ENCODE measurements at places on chromosomes 4 and X. TPM values are rescaled to one million over a fixed set of nuclear protein-coding genes. Genes with fewer than 3 reads are reported as not detected.

Gene SCD5
- total RNA-seq: 1.6 TPM

Gene PCSK1N
- 1.9 TPM for total RNA-seq

Gene CPEB2
- 14.5 TPM for total RNA-seq

Gene OPRPN
- not detected for total RNA-seq

Gene TEX13C
- total RNA-seq: not detected

Gene AR
- 0.07 TPM for total RNA-seq

Gene OTUD6A
- total RNA-seq: not detected

Gene HTN1
- not detected for total RNA-seq

Gene CORIN
- total RNA-seq: 0.29 TPM

Gene P2RY4
- 0.34 TPM for total RNA-seq

Gene FSTL5
- total RNA-seq: not detected

Gene DDX53
- total RNA-seq: not detected

Gene SSX5
- total RNA-seq: not detected

Gene TRAM1L1
- total RNA-seq: 0.19 TPM

Gene ADH7
- total RNA-seq: not detected

Gene GIMD1
- not detected for total RNA-seq

Gene FGFBP1
- total RNA-seq: not detected

Gene KCTD8
- total RNA-seq: not detected

Gene CABS1
- total RNA-seq: not detected

Gene DRD5
- total RNA-seq: not detected

Gene ANOS1
- total RNA-seq: not detected

Gene SSX2
- total RNA-seq: not detected

Measured in activated T-cell treated with anti-CD3 and anti-CD28 coated beads, Interleukin-2, amount 50 U/mL, for 72 hours (primary cell).